Stimulated activated naive CD4-positive, alpha-beta T cell treated with Interleukin-2 at 50 U/mL for 16 hours (primary cell): ENCODE measurements at places on chromosomes 2 and 18.

GRCh38 chr2:85783796-85784195 is 30.0 kb downstream of the ATOH8 start:
- DNase-seq: no peak

DNA sequence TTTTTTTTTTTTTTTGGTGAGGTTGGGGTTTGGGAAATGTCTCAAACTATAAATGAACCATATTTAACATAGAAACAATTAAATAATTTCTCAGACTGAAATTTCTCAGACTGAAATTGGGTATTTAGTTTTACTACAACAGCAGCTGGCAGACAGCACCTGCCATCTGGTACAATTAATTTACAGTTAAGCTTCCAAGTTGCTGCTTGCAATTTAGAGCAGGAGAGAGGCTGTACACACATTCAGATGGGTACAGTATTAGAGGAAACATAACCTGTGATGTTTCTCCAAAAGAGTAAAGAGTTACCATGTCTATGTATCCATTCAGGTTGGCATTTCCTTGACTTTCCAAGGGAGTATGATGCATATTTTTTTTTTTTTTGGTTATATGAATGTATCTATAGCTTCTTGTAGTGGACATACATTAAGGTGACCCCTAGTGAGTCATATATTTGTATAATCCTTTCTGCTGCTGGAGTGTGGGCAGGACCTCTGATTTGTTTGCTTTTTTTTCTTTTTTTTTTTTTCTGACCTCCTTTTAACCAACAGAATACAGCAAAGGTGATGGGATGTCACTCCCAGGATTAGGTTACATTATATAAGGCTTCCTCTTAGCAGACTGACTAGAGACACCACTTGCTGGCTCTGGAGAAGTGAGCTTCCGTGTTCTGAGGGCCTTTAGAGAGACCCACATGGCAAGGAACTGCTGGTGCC is 201.7 kb downstream of the PTH2R start:
- no peak for DNase-seq

GRCh38 chr2:67510745-67511144 is 113.6 kb downstream of the ETAA1 start:
- no peak for DNase-seq

GRCh38 chr2:104755026-104755878 is 98.7 kb upstream of the POU3F3 start:
- DNase-seq: no peak

DNA sequence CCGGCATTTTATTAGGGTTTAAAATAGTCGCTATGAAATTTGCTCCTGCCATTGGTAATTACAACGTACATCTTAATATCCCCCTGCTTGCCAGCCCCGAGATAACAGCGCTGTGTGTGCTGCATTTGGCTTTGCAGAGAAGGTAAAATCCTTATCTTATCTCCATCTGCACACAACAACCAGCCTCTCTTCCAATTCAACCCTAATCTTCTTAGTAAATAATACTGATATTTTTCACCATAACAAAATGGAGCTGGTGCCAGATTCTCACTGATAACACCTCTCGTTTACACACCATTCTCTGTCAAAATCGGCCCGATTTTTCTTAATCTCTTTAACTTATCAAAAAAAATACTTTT is 61.4 kb upstream of the SIX3 start:
- DNase-seq: no peak

GRCh38 chr2:28624793-28625701 is 126.6 kb upstream of the PPP1CB start:
- peak; percentile 56 for DNase-seq

DNA sequence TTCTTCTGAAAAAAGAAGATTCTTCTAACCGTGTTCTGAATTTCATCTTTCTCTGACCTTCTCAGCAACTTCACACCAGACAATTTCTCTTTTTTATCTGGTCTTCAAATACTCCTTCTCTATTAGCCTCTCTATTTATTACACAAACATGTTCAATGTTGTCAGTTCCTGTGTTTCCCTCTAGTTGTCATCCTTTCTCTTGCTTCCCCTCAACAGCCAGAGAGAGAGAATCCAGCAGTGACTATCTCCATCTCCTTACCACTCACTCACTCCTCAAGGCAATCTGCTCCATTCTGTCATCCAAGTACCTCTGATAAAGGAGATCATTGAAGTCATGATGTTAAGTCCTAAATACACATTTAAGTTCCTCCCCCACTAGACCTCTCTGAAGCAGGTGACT is 491.9 kb upstream of the CHAC2 start:
- no peak for DNase-seq

- no peak for DNase-seq
Measured at GRCh38 chr2:202831242-202832220, 40.0 kb downstream of the ICA1L start.

DNA sequence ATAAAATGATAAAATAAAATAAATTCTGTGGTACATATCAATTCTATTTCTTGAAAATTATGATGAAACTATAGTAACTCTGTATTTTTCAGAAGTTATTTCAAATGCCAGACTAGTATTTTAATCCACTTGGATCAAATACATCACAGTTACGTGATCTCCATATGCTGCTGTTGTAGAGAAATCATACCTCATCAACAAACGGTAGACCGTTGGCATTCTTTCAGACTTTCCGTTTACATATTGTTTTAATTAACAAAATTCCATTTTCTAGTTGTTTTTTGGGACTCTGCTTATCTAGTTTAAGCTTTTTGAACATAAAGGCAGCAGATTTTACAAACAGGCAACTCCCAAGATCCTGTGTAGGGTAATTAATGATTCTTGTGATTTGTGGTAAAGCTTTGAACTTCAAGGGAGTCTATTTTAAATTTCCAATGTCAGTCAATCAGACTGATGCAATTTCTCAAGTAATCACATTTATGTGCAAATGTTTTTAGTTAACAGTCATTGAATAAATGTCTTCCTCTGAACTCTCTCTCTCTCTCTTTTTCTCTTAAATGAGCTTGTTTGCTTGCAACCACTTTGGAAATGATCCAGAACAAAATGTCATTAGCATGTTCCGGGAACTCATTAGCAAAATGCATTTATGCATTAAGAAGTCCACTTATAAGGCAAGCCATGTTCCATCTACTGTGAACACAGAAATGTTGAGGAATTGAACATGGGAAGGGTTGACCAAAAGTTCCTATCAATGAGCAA is 31.8 kb downstream of the NYAP2 start:
- DNase-seq: no peak

DNA sequence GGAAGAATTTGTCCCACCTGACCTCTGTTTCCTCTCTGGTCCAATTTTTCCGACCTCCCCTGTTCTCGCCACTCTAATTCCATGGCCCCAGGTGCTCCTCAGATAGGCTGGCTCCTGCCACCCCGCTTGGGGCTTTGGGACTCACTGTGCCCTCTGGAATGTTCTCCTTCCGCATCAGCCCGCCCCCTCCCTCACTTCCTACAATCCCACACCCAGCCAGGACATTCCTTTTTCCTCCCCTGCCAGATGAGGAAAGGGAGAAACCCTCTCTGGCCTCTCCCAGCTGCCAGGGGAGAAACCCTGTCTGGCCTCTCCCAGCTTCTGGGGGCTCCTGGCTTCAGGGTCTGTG is 3.1 kb upstream of the OR6B2 start:
- DNase-seq: no peak

DNA sequence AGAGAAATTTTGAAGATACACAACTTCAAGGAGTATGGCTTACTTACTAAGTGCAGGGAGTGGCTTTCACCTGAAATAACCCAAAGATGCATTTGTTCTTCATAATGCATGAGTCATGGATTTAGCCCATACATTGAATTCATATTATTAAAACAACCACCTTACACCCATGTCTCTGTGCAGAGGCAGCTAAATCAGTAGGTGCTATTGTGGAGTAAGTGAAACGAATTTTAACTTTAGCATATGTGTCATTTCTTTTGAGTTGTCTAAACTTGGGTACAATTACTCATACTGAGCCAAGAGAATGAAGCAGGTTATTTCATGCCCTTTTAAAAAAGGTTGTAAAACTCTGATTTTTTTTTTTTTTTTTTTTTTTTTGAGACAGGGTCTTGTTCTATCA is 11.0 kb upstream of the ANKRD29 start:
- no peak for DNase-seq

DNA sequence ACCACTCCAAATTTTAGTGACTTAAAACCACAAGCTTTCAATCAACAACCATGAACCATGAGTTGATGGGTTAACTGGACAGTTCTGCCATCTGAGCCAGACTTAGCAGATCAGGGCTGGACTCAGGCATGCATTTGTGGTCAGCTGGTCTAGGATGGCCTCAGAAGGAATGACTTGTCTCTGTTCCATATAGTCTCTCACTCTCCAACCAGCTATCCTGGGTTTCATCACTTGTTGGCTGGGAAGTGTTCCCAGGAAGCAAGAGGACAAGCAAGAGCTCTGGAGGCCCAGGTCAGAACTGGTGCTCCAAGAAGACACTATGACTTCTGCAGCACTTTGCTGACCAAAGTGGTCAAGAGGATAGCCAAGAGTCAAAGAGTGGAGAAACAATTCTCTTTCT is 17.5 kb upstream of the MAP3K20 start:
- no peak for DNase-seq

DNA sequence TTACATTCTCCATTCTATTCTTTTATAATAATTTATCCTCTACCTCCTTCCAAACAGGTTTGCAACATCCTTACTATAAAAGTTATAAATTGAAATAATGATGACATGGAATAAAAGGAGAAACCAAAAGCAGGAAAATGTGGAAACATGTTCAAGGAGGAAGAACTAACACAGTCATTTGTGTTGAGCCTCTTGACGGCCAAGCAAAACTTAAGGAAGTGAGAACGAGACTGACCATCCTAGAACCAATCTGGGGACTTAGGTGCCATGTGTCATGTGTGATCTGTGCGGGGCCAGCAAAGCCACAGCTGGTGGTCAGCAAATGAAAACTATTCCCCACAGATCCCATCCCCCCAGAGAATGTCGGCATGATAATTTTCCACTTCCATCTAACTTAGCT is 25.6 kb upstream of the FAM124B start:
- no peak for DNase-seq

DNA sequence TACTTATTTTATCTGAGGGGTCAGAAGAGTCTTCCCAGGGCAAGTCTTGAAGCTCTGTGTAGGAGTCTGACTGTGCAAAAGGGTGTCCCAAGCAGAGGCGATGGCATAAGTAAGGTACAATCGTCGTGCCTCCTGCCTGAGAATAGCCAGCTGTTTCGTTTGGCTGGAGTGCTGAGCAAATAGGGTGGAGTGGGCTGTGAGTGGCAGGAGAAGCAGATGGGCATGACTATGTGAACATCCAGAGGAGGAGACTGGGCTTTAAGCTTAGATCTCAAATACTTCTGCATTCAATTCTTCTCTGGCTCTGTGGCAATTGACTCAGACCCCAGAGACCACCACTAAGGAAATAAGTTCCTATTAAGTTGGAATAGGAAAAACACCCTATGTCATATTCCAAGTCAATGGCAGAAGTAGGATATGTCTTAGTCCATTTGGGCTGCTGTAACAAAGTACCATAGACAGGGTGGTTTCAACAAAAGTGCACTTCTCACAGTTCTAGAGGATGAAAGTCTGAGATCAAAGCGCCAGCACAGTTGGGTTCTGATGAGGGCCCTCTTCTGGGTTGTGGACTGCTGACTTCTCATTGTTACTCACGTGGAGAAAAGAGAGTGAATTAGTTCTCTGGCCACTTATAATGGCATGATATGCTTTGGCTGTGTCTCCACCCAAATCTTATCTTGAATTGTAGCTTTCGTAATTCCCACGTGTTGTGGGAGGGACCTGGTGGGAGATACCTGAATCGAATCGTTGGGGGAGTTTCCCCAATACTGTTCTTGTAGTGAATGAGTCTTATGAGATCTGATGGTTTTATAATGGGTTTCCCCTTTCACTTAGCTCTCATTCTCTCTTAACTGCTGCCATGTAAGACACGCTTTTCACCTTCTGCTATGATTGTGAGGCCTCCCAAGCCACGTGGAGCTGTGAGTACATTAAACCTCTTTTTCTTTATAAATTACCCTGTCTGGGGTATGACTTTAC is 120.2 kb downstream of the LPIN1 start:
- peak; percentile 19 for DNase-seq

- DNase-seq: no peak
Measured at GRCh38 chr18:31931163-31931885, 11.6 kb downstream of the TRAPPC8 start.

DNA sequence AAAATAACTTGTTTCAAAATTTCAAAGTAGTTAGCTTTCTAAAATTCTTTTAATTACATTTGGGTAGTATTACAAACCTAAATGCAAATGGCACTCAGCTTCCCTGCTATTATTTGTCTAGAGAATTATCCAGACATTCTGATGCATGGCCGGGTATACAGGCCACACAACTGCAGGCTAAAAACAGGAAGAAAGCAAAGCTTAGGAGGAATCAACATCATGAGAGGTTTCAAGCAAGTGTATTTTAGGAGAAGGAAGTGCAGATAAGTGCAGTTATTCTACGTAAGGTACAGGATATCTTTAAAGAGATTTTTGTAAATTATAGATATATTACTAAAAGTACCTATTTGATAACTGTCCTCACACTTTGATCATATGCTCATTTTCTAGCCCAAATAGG is 46.8 kb upstream of the RNU4ATAC start:
- DNase-seq: no peak

- DNase-seq: no peak
Measured at GRCh38 chr2:29562896-29563295, 358.5 kb downstream of the ALK start.

- no peak for DNase-seq
Measured at GRCh38 chr18:26185267-26185666, 41.0 kb upstream of the TAF4B start.

GRCh38 chr2:47499621-47500309 is 96.8 kb downstream of the MSH2 start:
- DNase-seq: no peak

DNA sequence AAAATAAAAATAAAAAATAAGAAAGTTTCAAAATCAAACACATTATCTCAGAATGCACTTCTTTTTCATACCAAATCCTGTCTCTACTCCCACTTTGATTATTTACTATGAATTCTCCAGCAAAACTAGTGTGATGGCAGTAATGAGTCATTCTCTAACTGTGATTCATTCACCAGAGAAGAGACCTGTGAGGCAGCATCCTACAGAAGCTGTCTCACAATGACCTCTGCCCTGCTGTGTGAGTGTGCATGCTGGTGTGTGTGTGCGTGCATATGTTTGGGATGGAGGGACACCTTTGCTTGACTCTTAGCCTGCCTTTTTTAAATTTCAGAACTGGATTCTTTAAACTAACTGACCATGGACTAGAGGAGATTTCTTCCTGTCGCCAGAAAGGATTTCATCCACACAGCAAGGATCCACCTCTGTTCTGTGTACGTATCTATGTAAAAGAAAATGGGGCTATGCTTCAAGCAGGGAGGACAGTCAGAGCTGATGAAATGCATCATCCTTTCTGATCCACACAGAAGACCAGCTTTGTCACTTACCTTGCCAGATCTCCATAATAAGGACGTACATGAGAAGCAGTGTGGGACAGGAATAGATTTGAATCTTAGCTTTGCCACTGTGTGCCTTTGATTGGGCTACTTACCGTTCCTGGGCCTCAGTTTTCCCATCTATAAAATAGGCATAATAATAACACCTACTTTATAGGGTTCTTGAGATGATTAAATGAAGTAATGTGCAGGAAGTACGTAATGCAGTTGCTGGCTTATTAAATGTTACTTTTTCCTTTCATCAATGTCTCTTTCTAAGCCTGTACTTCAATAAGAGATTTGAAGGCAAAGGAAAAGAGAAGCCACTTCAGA is 31.2 kb downstream of the STAMBP start:
- DNase-seq: peak; percentile 18
